Stimulated activated CD4-positive, alpha-beta T cell treated with anti-CD3 and anti-CD28 coated beads, Interleukin-4, amount 100 ng/mL, for 24 hours (primary cell): ENCODE measurements at places on chromosomes 1 and 21.

- no peak for DNase-seq
These were observed 3.5 kb downstream of the DNAJC28 start for GRCh38 chr21:33487996-33488395.

- no peak for DNase-seq
These were observed 72.4 kb downstream of the ZNF281 start for GRCh38 chr1:200337410-200337809.

GRCh38 chr1:11026052-11026451, 13.6 kb downstream of the TARDBP start:
- DNase-seq: no peak

DNA sequence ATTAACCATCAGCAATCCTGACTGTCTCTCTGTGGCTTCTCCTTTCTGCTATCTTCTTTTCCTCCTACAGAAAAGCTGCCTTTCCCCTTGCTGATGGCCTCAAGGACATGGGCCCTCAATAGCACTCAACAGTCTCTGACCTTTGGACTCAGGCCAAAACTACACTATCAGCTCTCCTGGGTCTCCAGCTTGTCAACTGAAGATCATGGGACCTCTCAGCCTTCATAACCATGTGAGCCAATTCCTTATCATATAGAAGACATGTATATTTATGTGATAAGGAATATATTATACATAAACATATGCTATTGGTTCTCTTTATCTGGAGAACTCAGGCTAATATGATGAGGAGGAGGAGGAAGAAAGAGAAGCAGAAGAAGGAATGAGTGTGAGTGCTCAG, 91.8 kb upstream of the GJB5 start:
- no peak for DNase-seq

DNA sequence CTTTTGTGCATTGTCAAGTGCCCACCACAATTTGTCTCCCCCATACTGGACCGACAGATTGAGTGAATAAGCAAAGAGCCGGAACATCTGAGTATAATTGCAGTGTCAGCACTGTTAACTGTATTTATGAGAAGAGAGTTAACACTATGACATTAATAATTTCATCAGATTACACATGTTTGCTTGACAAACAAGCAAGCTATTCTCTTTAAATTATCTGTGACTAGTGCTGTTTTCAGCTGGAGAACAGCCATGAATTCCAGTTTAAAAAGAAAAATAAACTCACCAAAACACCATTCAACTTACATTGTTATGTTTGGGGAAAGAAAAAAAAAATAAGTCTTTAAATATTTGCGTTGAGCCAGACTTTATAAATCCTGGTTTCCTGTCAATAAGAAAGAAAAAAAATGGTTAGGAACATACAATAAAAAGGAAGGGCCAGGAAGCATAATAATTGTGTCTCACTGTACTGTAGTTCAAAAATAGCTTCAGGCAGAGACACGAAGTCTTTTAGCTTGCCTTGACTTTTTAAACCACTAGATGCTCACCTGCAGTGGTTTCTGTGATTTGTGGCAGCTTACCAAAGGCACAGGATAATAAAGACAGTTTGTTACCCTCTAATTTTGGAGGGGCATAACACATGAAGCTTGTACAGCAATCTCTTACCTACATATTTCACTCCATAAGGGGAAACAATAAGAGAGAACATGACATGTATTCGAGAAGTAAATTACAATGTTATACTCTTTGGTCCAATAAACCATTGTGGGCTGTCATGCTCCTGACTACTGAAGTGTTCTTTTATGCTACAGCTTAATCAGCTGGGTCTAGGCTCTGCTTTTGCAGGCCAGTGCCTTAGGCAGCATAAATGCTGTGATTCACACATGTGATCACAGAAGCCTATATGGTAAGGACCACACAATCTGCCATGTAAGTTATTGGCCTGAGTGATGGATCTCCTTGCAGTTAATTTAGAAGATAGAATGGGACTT, 302.0 kb upstream of the ADGRL2 start:
- DNase-seq: no peak

DNA sequence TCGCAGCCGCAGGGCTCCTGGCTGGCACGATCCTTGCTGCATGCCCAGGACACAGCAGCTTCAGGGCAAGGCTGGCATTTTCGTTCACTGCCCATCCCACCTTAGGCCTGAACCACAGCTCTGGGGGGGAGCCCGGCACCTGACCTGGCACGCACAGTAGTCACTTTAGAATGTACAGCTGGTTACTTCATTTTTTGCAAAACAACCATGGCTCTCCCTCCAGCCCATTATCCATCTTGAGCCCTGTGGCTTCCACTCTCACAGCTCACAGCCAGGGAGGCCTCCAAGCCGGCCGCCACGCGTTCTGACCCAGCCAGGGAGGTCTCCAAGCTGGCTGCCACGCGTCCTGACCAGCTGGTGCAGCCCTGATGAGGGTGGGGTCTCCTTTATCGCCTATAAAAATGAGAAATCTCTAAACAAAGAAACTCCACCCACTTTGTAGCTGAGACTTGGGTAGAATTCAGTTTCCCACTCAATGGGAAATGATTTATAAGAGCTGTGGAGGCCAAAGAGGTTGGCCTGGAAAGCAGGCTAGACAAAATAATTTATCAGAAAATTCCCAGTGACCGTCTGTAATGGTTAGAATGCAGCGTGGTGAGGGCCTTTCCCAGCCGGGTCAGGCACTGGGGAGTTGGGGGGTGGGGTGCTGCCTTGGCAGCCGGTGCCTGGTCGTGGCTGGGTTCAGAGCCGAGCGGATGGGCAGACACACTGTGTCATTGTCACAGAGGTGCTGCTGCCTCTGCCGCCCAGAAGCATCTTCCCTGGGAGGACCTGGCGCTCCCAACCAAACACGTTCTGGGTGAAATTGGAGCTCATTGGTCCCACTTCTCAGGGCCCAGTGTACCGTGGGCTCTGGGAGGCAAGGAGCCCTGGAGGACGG, 54.6 kb upstream of the ACTRT2 start:
- no peak for DNase-seq

- DNase-seq: no peak
These were observed 17.2 kb downstream of the DAP3 start for GRCh38 chr1:155706139-155706538.

- DNase-seq: no peak
These were observed 9.0 kb upstream of the CDC20 start for GRCh38 chr1:43349594-43350306.

- peak; percentile 18 for DNase-seq
These were observed 856 bp downstream of the NRDC start for GRCh38 chr1:51877434-51878307.

DNA sequence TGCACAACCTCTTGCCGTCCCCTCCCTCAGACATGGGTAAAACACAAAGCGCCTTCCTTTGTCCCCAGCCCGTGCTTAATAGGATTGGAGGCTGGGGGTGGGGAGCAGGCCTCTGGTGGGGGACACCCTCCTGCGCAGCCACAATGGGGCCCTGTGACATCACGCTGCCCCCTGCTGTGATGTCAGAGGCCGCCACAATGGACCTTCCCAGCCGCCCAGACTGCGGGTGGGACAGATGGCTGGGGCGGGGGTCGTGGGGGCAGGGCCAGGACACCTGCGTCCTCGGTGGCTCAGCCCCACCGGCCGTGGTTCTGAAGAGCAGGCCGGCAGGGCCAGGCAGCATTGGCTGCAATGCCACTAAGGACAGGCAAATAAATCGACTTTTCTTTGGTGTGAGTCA, 39.9 kb downstream of the EPHA2 start:
- no peak for DNase-seq

GRCh38 chr1:196680107-196680506, 28.3 kb downstream of the CFH start:
- DNase-seq: no peak

GRCh38 chr1:228166170-228166936, 749 bp downstream of the IBA57 start:
- DNase-seq: peak; percentile 57

DNA sequence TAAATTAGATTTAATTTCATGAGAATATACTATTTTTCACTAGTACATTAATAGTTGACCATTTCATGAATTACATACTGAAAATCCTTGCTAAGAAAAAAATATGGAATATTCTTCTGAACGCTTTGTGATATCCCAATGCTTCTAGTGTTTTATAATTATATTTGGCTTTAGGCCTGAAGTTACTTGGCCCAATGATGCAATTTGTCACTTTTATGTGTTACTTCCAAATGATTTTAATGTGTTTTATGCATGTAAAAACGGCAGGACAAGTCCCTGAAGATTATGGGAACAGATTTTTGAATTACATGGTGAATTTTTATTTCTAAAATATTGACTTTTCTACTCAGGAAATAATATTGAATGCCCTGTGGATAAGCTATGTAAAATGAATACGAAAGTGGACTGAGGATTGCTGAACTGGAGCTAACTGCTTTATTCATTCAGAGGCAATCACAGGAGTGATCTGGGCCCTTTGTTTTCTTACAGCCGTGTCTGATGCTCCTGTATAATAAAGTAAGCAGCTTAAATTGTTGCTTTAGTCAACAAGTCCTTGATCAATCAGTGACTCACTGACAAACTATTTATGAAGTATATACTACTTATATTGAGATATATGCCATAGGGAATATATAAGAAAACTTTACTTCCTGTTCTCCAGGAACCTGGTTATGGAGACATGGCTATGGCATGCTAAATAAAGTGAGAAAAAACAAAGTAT, 543.0 kb upstream of the RGS18 start:
- DNase-seq: no peak

GRCh38 chr21:36149788-36150711, 6.6 kb upstream of the DOP1B start:
- DNase-seq: no peak

DNA sequence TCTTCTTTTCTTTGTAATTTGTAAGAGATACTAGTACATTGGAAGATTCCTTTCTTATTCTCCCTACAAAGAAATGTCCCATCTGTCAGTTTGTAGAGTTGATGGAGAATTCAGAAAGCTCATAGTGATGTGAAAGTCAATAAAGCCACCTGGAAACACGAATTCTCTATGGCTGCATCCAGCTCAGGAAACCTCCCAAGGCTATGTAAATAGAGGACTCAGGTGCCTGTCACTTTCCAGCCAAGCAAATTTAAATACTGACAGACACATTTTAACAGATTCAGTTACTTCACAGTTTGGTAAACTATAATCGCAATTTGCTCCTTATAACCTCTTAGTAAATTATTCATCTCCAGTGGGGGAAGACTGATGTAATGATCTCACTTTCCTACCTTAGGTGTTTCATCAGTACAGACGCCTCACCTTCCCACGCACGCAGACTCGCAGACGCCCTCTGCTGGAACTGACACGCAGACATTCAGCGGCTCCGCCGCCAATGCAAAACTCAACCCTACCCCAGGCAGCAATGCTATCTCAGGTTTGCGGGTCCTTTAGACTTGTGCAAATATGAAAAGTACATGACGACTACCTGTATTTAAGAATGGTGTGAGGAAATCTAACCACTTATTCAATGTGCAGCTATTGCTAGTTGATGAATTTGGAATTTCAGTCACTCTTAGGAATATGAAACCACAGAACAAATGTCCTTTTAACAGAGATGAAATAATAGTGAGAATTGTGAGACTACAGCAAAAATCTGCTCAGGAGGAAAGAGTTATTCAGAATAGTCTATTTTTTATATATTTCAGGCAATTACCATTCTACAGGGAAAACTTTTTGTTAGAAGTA, 60.6 kb downstream of the PTPRC start:
- DNase-seq: peak; percentile 83

- no peak for DNase-seq
These were observed 73.1 kb upstream of the RGS21 start for GRCh38 chr1:192243721-192244120.

GRCh38 chr1:48810740-48811139, 34.0 kb upstream of the BEND5 start:
- DNase-seq: no peak

DNA sequence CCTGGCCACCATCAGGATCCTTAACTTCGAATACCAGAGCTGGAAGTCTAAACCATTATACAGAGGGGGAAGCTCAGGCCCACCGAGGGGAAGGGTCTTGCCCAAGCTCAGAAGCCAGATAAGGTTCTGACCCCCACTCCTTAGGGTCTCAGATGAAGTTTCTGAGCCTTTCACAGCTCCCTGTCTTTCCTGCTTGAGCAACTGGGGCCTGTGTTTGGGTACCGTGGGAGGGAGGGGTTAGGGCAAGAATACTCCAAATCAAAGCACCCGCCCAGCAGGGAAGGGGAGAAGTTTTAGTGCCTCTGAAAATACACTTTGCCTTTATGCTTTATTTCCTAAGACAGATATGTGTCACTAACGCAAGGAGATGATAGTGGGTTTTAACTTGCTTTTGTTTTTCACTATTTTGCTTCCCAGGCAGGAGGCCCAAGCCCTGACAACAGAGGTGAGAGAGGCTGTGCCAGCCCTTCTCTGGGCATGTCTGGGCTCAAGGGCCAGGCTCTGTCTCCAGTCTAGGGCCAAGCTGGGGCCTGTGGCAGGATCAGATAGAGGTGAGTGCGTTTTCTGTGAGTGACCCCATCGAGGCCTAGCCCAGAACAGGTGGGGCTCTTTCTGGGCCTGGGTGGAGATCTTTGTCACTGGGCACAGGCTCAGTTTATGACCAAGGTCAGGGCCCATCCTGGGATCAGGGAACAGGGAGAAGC, 20.5 kb upstream of the TENT5B start:
- no peak for DNase-seq

DNA sequence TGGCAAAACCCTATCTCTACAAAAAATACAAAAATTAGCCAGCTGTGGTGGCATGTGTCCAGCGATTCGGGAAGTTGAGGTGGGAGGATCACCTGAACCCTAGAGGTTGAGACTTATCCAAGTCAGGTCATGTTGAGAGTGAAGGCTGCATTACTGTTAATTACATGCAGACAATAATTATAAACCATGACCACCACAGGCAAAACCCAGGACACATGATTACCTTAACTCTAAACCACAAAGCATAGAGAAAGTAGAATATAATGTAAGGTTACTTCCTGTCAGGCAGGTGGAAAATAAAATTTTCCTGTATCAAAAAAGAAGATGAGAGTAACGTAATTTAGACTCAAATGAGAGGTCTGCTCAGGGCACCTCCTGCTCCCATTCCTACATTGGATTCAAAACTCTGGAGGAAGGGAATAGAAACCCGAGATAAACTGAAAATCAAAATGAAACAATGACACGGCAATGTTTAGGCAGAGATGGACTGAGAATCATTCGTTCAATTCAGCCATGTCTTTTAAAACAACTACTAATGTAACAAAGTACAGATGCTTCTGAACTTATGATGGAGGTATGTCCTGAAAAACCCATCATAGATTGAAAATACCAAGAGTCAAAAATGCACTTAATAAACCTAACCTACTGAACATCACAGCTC, 33.6 kb downstream of the RGS8 start:
- no peak for DNase-seq

DNA sequence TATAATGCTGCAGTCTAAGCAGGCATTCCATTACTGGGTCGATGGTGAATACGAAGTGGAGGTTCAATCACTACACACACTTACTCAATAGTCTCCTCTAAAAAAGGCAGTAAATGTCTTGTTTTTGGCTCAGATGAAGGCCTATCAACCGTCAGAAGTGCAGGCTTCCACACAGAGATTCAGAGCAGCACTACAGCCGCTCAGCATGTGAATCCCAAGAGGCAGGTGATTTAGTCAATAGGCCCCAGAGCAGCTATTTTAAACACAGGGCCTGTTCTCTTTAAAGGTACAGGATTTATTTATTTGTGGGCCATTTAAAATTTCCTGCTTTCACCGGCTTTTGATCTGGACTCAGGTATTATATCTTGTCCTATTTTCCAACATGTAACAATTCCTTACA, 293.7 kb downstream of the RGS7 start:
- DNase-seq: no peak
